ENCODE measurements at places on chromosomes 5 and 9.

- H3K27ac ChIP-seq: no peak overlapping the region
- no peak overlapping the region for H3K4me3 ChIP-seq
- H3K4me1 ChIP-seq: no peaks in the 10 kb centered on the region
- DNase-seq: no peak
- peaks cover 5% of the 10 kb centered on the region for H3K27me3 ChIP-seq
- H3K36me3 ChIP-seq: no peaks in the 10 kb centered on the region
These were observed 63.5 kb downstream of the DUSP1 start for GRCh38 chr5:172707285-172708182.

DNA sequence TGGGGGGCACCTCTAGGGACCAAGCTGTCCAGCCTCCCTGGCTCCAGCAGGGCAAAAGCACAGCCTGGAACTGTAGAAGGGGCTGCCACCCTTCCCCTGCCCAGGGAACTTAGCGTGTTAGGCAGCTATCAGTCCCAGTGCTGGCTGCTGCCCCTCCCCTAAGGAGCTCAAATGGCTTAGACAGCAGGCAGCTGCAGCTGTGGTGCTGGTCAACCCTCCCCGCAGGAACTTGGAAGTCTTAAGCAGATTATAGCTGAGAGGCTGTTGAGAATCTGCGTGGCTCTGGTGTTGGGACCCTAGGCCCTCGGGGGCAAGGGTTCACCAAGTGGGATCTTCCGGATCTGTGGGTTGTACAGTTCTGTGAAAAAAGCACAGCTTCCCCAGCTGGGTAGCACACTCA, 536.5 kb upstream of the CDH10 start:
- H3K4me1 ChIP-seq: no peaks in the 10 kb centered on the region
- DNase-seq: no peak
- no peaks in the 10 kb centered on the region for H3K27me3 ChIP-seq
- no peaks in the 10 kb centered on the region for H3K36me3 ChIP-seq
- no peak overlapping the region for H3K4me3 ChIP-seq

DNA sequence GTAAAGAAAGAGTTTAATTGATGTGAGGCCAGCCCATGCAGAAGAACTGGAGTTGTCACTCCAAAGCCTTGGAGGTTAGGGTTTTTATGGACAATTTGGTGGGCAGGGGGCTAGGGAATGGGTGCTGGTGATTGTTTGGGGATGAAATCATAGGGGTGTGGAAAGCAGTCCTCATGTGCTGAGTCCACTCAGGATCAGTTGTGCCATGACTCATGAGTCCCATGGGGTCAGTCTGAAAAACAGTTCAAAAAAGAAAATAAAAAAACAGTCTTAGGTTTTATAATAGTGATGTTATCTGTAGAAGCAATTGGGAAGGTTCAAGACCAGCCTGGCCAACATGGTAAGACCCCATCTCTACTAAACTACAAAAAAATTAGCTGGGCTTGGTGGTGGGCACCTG, 162.3 kb downstream of the KDM4C start:
- H3K4me1 ChIP-seq: no peaks in the 10 kb centered on the region
- no peak overlapping the region for H3K27ac ChIP-seq
- no peak for DNase-seq
- no peak overlapping the region for H3K4me3 ChIP-seq
- H3K27me3 ChIP-seq: no peaks in the 10 kb centered on the region
- H3K36me3 ChIP-seq: no peaks in the 10 kb centered on the region

- no peaks in the 10 kb centered on the region for H3K4me1 ChIP-seq
- no peak overlapping the region for H3K4me3 ChIP-seq
- DNase-seq: no peak
- H3K27ac ChIP-seq: no peak overlapping the region
These were observed 414.8 kb upstream of the CCNH start for GRCh38 chr5:87827539-87827938.

DNA sequence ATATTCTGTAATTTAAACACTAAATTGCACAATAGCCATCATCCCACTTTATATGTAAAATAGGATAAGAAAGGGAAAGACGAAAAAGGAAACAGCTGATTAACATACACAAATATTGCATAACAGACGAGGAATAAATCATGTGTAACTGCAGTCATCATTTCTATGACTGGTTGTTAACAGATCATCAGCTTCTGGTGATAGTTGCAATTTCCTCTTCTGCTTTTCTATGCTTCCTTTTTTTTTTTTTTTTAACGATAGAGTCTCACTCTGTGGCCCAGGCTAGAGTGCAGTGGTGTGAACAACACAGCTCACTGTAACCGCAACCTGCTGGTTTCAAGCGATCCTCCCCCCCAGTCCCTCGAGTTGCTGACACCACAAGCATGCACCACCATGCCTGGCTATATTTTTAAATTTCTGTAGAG, 22.5 kb upstream of the JAKMIP2 start:
- H3K4me1 ChIP-seq: peaks cover 31% of the 10 kb centered on the region
- no peaks in the 10 kb centered on the region for H3K27me3 ChIP-seq
- no peaks in the 10 kb centered on the region for H3K36me3 ChIP-seq
- DNase-seq: peak; percentile 80
- H3K27ac ChIP-seq: no peak overlapping the region

- no peak for DNase-seq
- H3K27me3 ChIP-seq: no peaks in the 10 kb centered on the region
- H3K36me3 ChIP-seq: no peaks in the 10 kb centered on the region
- no peak overlapping the region for H3K27ac ChIP-seq
- H3K4me3 ChIP-seq: no peak overlapping the region
- no peaks in the 10 kb centered on the region for H3K4me1 ChIP-seq
These were observed 335.3 kb upstream of the ACTBL2 start for GRCh38 chr5:57817924-57818323.

- no peak overlapping the region for H3K4me3 ChIP-seq
- H3K36me3 ChIP-seq: no peaks in the 10 kb centered on the region
- H3K27ac ChIP-seq: no peak overlapping the region
- H3K27me3 ChIP-seq: no peaks in the 10 kb centered on the region
- no peaks in the 10 kb centered on the region for H3K4me1 ChIP-seq
- no peak for DNase-seq
These were observed 325.4 kb downstream of the PIK3R1 start for GRCh38 chr5:68540798-68541590.

DNA sequence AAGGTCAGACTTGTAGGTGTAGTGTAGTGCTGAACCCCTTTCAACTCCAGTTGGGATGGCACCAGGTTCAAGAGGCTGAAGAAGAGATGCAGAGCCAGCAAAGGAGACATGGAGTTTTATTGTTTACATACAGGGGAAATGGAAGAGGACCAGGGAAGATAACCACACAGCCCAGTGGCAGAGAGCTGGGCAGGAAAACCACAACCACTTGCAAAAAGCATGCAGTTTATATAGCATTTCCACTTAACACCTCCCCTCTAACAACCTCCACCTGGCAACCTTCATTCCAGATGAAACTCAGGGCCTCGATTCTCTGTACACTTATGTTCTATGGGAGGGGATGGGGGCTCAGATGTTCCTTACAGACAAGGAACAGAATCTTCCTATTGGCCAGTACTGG, 56.9 kb downstream of the SNX24 start:
- H3K27me3 ChIP-seq: no peaks in the 10 kb centered on the region
- DNase-seq: no peak
- H3K36me3 ChIP-seq: no peaks in the 10 kb centered on the region
- H3K4me1 ChIP-seq: no peaks in the 10 kb centered on the region
- no peak overlapping the region for H3K27ac ChIP-seq

- DNase-seq: no peak
- no peak overlapping the region for H3K4me3 ChIP-seq
- H3K27me3 ChIP-seq: no peaks in the 10 kb centered on the region
- H3K4me1 ChIP-seq: no peaks in the 10 kb centered on the region
- no peaks in the 10 kb centered on the region for H3K36me3 ChIP-seq
These were observed 88.7 kb upstream of the PRRC1 start for GRCh38 chr5:127428748-127429147.

- H3K4me3 ChIP-seq: no peak overlapping the region
- H3K27me3 ChIP-seq: no peaks in the 10 kb centered on the region
These were observed 25.9 kb downstream of the PSMB7 start for GRCh38 chr9:124389146-124389939.

- no peaks in the 10 kb centered on the region for H3K36me3 ChIP-seq
- no peak overlapping the region for H3K27ac ChIP-seq
- H3K27me3 ChIP-seq: no peaks in the 10 kb centered on the region
- no peak overlapping the region for H3K4me3 ChIP-seq
- no peaks in the 10 kb centered on the region for H3K4me1 ChIP-seq
- no peak for DNase-seq
These were observed 74.3 kb downstream of the SMIM15 start for GRCh38 chr5:61087921-61088320.

DNA sequence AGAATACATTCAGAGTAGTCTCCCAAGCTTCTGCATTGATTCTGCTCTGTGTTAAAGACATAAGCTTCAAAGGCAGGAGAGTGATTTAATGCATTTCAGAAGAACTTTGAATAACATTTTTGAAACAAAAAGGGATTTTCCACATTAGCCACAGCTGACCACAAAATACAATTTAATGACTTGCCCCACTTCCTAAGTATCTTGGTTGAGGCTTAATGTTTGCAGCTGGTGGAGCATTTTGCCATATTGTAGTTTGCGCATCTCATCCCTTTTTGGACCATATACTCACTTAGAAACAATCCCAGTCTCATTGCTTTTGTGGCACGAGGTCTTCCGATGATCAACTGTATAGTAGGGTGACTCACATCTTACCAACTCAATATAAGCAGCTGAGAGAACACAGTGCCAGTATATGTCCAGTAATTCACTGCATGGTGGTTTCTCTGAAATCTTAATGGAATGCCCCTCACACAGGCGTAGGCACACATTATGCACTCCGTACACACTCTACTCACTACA, 455.8 kb upstream of the PTGER4 start:
- no peaks in the 10 kb centered on the region for H3K36me3 ChIP-seq
- no peak overlapping the region for H3K27ac ChIP-seq

- no peak overlapping the region for H3K4me3 ChIP-seq
- no peak overlapping the region for H3K27ac ChIP-seq
- no peaks in the 10 kb centered on the region for H3K36me3 ChIP-seq
- H3K4me1 ChIP-seq: peaks cover 8% of the 10 kb centered on the region
- no peak for DNase-seq
These were observed 65.0 kb downstream of the KIAA1958 start for GRCh38 chr9:112551641-112552040.

DNA sequence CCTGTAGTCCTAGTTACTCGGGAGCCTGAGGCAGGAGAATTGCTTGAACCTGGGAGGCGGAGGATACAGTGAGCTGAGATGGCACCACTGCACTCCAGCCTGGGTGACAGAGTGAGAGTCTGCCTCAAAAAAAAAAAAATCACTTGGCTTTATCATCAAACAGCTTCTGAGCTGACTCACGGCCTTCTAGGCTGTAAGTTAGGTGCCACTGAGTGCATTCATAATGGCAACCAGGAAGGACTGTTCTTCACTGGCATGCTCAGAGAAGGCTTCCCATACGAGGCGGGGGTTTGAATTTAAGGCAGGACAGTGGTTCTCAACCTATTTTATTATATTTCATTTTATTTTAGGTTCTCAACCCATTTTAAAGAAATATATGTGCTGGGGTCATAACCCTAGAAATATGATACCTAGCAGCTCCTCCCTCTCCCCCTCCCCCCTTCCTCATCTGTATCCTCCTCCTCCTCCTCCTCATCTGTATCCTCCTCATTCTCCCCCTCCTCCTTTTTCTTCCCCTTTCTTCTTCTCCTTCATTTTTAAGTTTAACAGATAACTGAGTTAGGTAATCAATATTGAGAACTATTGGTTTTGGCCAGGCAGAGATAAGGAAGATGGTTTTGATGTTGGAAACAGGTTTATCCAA, 19.0 kb upstream of the LHFPL2 start:
- H3K36me3 ChIP-seq: no peaks in the 10 kb centered on the region
- no peak for DNase-seq
- H3K27ac ChIP-seq: no peak overlapping the region
- no peaks in the 10 kb centered on the region for H3K27me3 ChIP-seq
- no peak overlapping the region for H3K4me3 ChIP-seq

DNA sequence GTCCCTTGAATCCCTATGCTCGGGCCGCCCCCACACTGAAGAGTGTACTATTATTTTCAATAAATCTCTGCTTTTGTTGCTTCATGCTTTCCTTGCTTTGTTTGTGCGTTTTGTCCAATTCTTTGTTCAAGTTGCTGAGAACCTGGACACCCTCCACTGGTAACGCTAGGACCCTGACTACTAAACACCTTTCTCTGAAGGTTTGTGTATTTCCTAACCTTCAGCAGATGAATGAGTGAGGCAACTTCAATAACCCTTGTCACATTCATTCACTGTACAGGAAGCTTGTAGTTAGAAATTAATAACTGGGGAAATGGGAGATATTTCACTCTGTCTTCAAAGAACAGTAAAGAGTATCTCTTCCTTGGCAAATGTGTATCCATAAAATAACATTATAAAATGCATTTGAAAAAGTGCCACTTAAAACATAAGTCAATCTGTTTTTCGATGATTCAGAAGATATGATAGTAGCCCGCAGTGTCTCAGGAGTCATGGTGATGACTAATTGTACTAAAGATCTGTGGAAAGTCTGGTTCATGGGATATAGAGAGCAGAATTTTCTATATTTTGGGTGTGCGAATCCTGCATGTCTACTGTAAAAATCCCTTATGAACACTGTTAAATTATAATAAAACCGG, 43.2 kb upstream of the ANKH start:
- no peak overlapping the region for H3K4me3 ChIP-seq
- H3K27ac ChIP-seq: no peak overlapping the region
- DNase-seq: no peak

- H3K4me1 ChIP-seq: no peaks in the 10 kb centered on the region
- DNase-seq: no peak
- no peak overlapping the region for H3K4me3 ChIP-seq
- H3K27me3 ChIP-seq: no peaks in the 10 kb centered on the region
- no peaks in the 10 kb centered on the region for H3K36me3 ChIP-seq
These were observed 28.3 kb downstream of the TPD52L3 start for GRCh38 chr9:6356441-6356840.
